Activated naive CD8-positive, alpha-beta T cell treated with anti-CD3 and anti-CD28 coated beads for 36 hours (primary cell): ENCODE measurements at places on chromosomes 6 and 20.
A peak's percentile ranks its signal among the peaks of the same experiment; 100 is the strongest.

GRCh38 chr6:6930223-6930880 is 177.4 kb upstream of the RREB1 start:
- no peak for DNase-seq

DNA sequence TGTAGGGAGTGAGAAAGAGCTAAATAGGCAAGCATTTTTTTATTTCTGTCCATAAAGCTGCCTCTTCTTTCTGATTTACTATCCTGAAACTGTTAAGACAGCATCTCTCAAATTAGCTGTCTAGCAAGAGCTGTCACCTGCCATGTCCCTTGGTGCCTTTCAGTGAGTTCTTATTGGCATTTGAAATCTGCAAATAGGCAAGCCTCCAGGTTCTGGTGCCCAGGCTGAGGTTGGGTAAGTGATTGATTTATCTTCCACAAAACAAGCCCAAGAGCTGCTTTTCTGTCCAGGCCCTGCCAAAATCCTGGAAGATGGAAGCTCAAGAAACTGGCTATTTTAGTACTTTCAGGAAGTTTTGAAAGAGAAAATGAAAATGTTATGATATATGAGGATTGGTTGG is 22.4 kb downstream of the MANEA start:
- no peak for DNase-seq

GRCh38 chr6:36655085-36655724 is 23.3 kb upstream of the CDKN1A start:
- DNase-seq = no peak

DNA sequence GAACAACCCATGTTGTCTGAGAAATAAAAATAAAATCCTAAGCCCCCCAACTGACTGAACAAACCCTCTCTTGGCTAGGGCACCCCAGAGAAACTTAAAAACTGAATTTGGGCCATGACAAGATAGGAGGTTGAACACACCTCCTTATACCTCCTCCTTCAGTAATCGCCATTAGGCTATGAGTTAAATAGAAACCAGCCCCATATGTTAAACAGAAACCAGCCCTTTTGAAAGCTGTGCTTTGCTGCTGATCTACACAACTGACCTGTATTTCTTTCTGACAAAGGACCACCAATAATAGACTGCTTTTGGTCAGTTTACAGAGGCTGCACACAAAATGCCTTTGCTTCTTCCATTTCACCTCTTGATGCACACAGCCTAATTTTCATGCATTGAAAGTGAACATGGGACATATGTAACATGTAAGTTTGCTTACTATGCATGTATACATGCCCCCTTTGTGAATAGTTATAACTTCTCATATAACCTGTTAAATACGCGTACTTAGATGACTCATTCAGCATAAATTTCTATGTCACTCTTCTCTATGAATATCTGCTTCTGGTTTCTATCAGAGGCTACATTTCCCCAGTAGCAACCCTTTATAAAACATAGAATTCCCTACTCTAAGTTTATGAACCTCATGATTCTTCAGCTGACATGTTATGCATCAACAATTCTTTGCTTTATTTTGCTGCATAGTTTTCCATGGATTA is 462.9 kb downstream of the COL12A1 start:
- DNase-seq = no peak

- DNase-seq = no peak
Measured at GRCh38 chr6:148780918-148781436, 34.1 kb downstream of the UST start.

GRCh38 chr20:33038243-33038642 is 6.8 kb downstream of the BPIFB6 start:
- no peak for DNase-seq

- DNase-seq = peak; percentile 40
Measured at GRCh38 chr6:37696220-37696840, 1.4 kb downstream of the MDGA1 start.

GRCh38 chr6:120826253-120826652 is 508.0 kb downstream of the TBC1D32 start:
- DNase-seq = no peak

DNA sequence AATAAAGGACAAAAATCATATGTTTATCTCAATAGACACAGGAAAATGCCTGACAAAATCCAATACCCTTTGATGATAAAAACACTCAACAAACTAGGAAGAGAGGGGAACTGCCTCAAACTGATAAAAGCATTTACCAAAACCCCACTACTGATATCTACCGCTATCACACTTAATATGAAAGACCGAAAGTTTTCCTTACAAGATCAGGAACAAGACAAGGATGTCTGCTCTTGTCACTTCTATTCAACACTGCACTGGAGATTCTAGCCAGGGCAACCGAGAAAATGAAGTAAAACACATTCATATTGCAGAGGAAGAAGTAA is 25.1 kb downstream of the GZF1 start:
- DNase-seq = no peak

DNA sequence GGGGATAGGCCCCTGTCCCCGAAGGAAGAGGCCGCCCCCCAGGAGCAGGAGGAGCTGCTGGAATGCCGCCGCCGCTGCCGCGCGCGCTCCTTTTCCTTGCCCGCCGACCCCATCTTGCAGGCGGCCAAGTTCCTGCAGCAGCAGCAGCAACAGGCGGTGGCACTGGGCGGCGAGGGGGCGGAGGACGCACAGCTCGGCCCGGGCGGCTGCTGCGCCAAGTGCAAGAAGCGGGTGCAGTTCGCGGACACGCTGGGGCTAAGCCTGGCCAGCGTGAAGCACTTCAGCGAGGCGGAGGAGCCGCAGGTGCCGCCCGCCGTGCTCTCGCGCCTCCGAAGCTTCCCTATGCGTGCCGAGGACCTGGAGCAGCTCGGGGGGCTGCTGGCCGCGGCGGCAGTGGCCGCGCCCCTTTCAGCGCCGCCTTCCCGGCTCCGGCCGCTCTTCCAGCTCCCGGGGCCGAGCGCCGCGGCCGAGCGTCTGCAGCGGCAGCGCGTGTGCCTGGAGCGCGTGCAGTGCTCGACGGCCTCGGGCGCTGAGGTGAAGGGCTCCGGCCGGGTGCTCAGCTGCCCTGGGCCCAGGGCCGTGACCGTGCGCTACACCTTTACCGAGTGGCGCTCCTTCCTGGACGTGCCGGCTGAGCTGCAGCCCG is 630 bp downstream of the PPP1R3G start:
- DNase-seq = peak; percentile 27

DNA sequence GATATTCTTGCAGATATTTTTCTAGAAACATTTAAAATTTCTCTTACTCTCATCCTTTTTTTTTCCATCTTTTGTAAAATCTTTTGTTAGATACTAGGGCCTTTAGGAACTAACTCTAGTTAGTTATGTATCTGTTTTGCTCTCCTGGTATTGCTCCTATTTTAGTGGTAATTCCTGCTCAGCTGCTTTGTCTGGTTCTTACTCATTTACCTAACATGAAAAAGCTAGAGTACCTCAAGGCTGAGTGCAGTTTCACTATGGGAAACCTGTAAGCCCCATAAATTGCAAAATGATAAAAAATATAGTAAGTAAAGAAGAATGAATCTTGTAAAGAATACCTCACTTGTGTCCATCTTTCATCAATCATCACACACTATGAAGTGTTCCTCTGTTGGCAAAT is 1602.0 kb downstream of the GRIK2 start:
- DNase-seq = no peak

- DNase-seq = no peak
Measured at GRCh38 chr6:161918109-161918531, 644.3 kb upstream of the AGPAT4 start.

DNA sequence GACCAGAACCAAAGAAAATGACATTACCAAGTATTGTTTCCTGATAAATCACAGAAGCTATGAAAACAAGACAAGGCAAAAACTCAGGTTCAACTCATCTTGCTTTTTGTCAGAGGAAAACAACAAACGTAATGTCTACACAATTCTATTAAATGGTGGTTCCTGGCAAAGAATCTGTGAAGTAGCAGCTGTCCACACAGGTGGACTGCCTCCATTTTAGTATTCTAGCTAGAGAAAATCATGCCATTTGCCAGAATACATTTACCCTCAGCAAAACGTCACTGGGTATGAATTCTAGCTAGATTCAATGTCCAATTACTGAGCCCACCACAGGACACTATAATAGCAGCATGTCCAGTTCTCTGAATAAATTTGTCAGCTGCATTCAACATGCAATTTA is 125.4 kb downstream of the ADGRB3 start:
- DNase-seq = no peak

- DNase-seq = no peak
Measured at GRCh38 chr6:3871515-3871914, 22.3 kb downstream of the FAM50B start.

DNA sequence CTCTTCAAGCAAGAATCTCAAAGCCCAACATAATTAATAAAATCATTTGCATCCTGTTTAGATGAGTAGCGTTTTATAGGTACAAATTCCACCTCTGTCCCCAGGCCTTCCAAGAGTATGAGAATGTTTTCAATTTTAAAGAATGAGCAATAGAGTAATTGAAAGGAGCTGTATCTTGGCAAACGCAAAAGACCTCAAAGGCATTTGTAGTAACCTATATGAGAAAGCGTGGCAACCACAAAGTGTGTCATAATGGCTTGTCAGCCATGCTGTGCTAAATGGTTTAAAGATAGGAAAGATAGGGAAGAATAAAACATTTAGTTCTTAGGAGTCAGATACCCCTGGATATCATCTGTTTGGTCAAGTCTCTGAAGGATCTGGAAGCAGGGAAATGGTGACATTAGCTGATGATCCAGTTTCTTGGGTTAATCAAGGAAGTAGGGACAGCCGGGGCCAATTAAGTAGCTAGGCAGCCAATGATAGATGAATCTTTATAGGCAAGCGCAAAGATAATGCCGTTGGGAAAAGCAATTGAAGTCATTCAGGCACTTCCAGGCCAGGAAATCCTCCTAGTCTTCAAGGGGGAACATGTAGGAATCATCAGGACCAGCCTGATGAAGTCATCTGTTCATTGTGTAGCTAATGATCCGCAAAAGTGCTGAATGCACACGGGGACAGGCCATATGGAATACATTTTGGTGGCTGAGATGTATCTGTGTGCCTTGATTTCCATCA is 71.5 kb upstream of the ISM1 start:
- no peak for DNase-seq

GRCh38 chr6:68777956-68778355 is 142.9 kb downstream of the ADGRB3 start:
- no peak for DNase-seq

- no peak for DNase-seq
Measured at GRCh38 chr6:14517516-14518105, 400.0 kb downstream of the CD83 start.

DNA sequence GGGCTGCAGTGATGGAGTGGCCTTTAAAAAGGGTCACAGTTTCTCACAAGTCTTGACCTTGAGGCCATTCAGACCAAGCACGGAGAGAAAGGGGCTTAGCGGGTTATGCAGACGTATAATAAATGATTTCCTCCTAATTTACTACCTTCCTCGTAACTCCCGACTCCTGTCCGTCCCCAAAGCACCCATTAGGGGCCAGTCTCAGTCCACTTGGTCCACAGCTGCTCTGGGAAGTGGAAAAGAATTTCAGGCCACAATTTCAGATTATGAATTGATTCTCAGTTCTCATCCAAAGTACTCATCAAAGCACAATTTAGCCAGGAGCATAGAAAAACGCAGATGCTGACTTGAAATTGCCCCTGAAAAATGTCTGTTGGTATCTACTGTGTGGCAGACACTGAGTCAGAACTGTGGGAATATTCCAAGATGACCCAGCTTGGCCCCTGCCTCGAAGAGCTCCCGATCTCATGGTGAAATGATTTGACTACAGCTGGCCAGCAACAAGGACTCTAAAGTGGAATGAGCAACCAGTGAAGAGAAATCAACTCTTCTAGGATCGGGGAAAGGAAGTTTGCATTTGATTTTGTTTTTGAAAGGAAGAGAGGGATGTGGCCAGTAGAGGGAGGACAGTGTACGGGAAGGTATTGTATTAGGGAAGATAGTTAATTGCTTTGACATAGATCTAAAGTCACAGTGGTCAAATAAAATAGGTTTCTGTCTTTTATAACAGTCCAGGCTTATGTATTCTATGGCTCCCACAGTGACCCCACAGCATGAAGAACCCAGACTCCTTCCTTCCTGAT is 15.2 kb upstream of the STK35 start:
- DNase-seq = no peak

GRCh38 chr6:69570106-69570505 is 226.7 kb downstream of the LMBRD1 start:
- no peak for DNase-seq

- DNase-seq = no peak
Measured at GRCh38 chr6:40181367-40181766, 247.1 kb upstream of the MOCS1 start.

DNA sequence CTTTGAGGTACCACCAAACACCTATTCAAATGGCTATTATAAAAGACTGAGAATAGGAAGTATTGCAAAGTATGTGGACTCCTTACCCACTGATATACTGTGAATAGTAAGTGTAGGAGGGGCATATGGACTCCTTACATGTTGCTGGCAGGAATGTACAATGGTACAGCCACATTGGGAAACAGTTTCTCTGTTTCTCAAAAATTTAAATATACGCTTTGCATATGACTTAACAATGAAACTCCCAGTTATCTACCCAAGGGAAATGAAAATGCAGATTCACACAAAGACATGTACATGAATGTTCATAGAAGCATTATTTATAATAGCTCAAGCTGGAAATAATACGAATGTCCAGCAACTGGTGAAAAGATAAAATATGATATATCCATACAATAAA is 5.5 kb upstream of the ENPP1 start:
- no peak for DNase-seq

DNA sequence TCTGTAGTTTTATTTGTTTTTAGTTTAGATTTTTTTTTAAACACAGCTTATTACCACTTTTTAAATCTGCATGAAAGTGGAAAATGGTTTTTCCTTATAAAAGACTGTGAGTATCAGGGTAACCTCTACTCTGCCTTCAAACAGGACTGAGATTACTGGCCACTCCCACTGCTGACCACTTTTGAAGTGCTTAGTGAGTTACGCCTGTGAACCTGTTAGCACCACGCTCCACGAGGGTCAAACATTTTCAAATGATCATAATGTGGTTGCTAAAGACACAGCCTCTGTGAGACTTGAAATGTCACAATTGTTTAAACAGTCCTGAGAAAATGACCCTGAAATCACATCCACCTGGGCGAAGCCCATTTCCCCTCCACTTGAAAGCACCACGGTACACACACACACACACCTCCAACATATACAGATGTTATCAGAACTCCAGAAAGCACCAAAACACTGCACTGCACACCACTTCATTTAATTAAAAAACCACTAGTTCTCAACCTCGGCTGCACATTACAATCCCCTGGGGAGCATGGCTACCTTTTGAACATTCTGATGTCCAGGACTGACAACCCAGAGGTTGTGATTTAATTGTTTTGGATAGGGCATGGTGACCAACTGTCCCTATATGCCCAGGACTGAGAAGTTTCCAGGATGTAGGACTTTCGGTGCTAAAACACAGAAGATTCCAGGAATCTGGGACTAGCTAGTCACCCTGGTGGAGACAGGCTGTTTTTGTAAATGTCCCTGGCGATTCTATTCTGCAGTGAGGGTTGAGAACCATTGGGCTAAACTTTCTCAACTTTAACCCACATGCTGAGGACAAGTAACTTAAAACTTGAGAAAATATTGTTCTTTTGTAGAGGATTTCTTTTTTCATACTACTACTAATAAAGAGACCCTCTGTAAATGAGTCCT is 176.4 kb upstream of the MYLIP start:
- DNase-seq = no peak
